ENCODE measurements at places on chromosomes 12 and 14.

DNA sequence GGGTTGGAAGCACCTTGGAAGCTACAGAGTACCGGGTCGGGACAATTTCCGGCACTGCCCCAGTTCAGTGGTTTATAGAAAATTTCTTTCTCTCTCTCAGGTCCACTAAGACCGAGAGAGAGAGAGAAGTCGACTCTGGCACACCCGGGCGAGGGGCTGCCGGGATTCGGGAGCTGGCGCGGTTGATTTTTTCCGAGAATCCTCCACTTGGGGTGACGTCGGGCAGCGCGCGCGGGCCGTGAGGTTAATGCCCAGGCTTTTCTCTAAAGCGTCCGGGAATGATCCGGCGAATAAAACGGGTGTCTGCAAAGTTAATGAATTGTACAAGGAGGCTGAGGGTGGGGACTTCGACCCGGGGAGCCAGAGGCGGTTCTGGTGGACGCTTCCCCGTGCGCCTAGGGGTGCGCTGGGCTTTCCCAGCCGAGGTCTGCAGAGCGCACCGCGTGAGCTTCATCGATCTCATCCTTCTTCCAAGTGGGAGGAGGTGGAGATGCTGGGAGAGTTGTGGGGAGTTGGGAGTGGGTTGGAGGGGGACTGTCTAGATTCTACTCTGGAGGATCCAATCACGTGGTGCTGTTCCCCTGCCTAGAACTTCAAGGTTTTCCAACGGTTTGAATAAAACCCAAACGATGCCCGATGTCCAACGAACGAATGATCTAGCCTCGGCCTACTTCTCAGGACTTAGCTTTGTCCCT lies 51.9 kb upstream of the TBX3 start:
- no peak for DNase-seq

- no peak for DNase-seq
Measured at GRCh38 chr12:5582018-5582417, 150.1 kb downstream of the NTF3 start.

DNA sequence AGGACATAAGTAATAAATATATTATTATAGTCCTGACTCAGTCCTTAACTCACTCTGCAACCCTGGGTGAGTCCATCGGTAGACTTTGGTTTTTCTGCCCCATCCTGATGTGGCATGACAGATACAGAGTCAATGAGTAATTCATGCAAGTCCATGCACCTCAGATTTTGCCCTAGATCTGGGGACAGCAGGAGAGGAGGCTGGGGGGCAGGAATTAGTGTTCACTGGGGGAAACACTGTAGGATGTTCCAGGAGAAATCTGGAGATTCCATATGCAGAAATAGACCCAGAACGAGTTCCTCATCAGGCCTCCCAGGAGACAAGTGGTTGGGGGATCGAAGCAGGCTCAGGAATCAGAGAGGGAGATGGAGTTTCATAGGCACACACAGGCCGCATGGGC lies 150.8 kb downstream of the DICER1 start:
- DNase-seq: no peak

DNA sequence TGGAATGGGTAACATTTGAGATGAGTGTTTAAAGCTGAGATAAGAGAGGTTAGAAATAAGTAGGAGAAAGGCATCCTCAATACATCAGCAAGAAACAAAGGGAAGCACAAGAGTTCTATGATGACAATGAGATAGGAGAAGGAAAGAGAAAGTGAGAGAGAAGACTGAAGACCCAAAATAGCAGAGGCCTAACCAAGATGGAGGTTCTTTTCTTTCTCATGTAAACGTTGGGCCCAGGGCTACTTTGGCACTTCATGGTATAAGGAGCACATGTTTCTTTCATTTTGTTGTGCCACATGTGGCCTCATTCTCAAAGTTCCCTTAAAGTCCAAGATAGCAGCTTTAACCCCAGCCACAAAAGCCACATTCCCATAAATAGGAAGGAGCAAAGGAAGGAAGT lies 120.5 kb upstream of the RMST start:
- DNase-seq: no peak

- no peak for DNase-seq
Measured at GRCh38 chr12:9334041-9334692, 126.0 kb upstream of the PZP start.

- DNase-seq: no peak
Measured at GRCh38 chr14:89652352-89652751, 235.3 kb upstream of the FOXN3 start.

DNA sequence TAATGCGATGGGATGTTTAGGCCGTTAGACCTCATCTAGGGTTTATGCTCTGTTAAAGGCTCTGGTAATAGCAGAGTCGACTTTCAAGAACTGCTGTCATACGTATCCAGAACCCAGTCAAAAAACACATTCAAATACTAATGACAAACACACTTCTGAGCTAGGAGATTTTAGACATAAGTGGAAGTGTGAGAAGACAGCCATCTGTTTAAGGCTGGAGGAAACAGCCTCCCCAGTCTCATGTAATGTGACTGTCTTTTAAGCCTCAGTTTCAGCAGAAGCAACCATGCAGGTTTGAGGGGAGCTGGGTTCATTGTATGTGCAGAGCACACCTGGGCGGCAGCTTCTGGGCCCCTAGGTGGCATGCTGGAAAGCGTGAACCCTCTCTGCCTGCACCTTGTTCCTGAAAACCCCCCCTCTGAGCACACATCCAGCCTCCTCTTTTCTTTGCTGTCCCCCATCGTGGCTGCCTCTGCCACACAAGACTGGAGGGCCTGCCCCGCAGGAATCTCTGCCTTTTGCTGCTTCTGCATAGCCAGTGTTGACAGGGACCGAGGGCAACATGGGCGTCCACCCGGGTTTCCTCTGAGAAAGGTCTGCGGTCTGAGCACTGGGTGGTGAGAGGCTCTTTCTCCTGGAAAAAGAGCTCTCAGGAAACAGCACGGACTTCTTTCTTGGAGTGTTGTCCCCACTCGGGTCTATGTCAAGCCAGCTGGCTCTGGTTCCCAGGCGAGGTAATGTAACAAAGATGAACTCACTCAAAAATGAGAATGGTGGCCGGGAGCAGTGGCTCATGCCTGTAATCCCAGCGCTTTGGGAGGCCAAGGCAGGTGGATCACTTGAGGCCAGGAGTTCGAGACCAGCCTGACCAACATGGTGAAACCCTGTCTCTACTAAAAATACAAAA lies 11.6 kb downstream of the WNT5B start:
- no peak for DNase-seq

DNA sequence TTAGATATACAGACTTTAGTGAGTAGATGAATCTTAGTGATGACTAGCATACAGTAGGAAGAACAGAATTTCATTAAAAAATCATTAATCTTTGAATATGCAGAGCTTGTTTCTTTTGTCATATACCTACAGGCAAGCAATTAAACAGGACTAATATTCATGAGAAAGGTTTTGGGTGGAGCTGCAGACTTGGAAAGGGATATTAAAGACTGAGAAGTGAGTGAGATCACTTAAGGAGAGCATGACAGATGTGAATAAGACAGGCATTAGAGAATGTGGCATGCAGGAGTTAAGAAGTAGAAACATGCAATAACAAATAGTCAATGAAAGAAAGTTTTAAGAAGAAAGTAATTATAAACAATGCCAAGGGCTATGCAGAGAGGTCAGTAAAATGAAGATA lies 187.7 kb downstream of the TMTC3 start:
- no peak for DNase-seq

DNA sequence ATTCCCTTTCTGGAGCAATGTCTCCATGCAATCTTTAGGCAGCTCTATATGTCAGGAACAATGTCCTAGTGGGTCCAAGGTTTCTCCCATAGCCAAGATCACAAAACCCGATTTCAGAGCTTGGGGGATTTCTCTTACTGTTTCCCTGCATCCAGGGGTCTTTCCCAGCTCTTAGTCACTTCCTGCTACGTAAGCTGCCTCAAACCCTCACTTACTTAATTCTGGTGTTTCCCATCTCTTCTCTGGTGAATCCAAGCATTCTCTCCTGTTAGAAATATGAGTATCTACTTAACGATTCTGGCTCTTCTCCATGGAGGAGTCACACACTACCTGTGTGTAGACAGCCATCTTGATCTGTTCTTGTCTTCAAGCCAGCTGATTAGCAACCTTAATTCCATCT lies 80.0 kb downstream of the IFNG-AS1 start:
- DNase-seq: no peak

DNA sequence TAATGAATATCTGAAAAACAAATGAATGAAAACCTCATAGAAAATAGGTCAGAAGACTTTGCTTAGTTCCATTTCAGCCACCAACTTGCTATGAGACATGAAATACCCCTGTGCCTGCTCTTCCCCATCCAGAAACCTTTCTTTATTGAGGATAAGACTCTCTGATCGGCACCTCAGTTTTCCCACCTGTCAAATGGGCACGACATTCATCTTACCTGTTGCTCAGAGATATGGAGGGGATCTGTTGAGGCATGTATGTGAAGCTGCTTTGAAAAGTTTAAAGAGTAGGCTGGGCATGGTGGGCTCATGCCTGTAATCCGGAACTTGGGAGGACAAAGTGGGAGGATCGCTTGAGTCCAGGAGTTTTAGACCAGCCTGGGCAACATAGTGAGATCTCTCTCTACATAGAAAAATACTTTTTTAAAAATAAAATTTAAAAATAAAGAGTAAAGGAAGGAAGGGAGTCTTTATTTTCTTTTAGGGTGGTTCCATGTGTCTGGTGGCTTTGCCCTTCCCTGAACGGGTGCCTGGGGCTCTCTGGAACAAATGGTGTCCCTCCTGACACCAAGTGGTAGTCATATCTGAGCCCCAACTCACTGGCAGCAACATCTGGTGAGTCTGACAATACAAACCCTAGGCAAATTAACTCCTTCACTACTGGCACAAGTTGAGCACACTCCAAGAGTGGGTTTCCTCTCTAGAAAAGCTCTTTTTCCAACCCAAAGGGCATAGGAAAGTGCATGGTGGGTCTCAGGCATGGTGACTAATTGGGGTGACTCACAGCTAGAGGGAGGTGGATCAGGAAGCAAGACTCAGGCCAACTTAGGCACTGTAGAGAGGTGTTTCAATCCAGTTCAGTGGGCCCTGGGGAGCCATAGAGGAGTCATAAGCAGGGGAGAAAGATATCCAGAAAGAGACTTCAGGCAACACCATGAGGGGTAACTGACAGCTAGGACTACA lies 42.1 kb downstream of the MAP1LC3B2 start:
- no peak for DNase-seq

DNA sequence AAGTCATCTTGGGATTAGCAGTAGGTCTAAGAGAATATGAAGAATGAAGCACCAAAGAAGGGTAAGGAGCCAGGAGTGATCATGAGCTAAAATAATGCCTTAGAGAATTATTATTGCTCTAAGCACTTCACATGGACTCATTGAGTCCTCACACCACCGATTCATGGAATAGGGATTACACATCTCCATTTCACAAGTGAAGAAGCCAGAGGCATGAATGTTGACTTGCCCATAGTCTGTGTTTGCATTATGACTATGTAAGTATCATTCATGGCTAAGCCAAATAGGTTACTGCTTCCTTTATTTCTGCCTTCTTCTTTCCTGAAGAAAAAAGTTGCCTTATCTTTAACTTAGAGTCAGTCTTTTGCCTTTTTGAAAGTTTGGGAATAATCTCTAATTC lies 99.3 kb upstream of the NEDD1 start:
- DNase-seq: no peak

DNA sequence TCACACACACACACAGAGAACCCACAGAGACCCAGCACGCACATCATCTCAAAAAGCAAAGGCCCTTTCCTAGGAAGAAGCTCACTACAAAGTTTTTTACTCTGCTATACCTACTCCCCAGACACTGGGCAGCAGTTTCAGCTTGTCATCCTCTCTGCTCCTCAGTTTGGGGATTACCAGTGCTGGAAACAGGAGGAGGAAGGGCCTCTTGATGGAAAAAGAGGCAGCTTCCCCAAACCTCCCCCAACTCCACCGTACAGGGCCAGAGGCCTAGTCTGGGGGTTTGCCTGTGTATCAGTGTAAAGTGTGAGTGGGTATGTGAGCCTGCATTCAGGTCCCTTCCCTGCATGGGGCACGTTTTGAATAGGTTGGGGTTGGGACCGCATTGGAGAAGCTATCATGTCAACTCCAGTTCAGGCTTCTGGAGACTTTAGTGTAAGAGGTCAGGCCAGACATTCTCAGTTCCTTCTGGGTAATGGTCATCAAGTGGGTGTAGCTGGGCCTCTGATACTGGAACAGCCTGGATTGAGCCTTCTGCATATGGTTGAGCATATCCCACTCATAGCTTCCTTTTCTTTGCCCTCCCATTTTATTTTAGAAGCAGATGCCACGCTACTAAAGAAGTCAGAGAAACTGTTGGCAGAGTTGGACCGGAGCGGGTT lies 1.2 kb downstream of the REM2 start:
- DNase-seq: no peak

GRCh38 chr14:75566321-75566720 lies 12.1 kb upstream of the FLVCR2 start:
- no peak for DNase-seq

- DNase-seq: no peak
Measured at GRCh38 chr12:26187014-26187798, 8.2 kb upstream of the SSPN start.

DNA sequence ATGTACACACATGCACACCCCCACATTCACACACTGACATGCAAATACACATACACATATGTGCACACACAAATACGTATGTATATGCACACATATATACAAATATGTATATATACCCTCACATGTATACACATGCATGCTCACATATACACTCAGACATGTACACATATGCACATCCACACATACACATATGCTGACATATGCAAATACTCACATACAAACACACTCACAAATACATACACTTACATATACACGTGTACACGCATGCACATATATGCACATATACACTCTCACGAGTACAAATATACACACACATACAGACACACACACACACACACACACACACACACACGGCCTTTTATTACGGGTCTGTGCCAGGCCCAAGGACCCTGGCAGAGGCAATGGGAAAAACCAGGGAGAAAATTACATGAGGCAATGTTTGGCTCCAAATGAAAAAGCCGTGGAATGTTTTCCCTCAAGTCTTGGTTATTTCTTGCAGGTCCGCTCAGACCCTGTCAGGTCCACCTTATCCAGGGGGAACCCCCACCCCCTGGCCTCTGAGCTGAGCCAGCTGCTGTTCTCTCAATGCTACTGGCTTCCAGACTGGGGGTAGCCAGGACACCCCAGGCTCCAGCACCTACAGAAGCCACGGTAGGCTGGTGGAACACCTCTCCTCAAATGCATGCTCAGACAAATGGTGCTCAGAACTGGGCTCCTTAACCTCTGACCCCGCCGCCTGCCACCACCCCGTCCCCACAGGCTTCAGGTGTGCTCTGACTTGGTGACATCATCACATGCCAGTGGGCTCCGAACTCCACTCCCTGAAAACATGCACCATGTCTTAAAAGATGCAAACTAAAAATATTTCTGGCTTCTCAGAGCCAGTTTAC lies 54.7 kb downstream of the BCL11B start:
- DNase-seq: no peak

DNA sequence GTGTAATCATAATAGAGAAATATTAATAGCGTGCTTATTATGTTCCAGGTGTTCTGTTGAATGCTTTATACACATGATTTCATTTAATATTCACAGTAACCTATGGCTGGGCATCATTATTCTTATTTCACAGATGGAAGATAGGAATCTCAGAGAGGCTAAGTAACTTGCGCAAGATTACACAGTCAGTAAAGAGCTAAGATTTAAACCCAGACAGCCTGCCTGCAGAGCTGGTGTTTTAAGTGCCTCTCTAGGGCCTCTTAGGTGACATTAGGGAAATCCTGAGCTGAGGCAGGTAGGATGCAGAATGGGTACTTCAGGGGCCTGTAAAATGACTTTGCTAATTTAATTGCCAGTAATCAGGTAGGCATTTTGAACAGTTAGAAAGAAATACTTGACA lies 18.5 kb upstream of the BHLHE41 start:
- DNase-seq: no peak

Measured in SK-N-DZ (cell line).